ENCODE measurements at places on chromosomes 12 and 14.

GRCh38 chr14:51725061-51725460, 73.4 kb downstream of the FRMD6 start:
- DNase-seq = no peak

DNA sequence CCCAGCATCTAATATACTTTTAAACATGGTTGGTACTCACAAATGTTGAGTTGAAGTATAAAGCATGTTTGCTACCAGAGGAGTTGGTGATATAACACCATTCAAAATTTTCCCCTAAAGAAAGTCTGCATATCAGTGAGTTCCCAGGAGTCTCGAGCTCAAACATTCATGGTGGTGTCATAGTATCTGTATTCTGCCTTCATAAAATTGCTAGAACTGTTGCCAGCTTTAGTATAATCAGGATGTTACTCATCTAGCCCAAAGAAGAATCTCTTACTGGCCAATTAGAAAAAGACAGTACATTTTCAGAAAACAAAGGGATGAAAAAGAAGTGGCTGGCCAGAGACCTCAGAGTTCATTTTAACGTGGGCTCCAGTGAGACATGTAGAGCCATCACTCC, 374.7 kb downstream of the KCNH5 start:
- no peak for DNase-seq

GRCh38 chr14:69370061-69370460, 28.0 kb downstream of the ERH start:
- no peak for DNase-seq

GRCh38 chr14:96478119-96478518, 24.1 kb upstream of the PAPOLA start:
- no peak for DNase-seq

DNA sequence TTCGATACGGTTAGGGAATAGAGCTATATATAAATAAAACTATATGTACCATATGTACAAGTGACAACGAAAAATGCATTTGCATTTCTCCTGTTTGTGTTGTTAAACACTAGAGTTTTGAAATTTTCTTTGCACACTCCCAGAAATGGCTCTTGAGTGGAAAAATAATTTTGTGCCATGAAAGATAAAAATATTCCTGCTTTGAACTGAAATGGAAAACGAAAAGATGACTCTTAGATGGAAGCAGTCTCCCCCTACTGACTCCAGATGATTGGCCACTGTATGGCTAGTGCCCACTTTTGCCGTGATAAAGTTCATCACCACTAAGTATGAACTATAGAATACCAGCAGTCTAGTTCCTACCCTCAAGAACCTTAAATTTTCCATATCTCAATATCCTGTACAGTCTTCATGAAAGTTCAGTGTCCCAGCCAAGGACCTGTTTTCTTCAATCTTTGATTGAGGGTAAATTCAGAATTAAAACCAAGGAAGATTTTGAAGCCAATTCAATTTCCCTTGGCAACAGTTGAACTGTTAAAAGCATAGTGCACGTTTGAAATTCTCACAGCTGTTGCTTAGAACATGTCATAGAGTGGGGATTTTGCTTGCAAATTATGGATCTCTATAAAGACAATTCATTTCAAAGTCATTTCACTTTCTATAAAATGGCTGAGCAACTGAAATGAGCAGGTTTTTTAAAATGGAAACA, 1.6 kb upstream of the PPP2R5E start:
- peak; percentile 54 for DNase-seq

DNA sequence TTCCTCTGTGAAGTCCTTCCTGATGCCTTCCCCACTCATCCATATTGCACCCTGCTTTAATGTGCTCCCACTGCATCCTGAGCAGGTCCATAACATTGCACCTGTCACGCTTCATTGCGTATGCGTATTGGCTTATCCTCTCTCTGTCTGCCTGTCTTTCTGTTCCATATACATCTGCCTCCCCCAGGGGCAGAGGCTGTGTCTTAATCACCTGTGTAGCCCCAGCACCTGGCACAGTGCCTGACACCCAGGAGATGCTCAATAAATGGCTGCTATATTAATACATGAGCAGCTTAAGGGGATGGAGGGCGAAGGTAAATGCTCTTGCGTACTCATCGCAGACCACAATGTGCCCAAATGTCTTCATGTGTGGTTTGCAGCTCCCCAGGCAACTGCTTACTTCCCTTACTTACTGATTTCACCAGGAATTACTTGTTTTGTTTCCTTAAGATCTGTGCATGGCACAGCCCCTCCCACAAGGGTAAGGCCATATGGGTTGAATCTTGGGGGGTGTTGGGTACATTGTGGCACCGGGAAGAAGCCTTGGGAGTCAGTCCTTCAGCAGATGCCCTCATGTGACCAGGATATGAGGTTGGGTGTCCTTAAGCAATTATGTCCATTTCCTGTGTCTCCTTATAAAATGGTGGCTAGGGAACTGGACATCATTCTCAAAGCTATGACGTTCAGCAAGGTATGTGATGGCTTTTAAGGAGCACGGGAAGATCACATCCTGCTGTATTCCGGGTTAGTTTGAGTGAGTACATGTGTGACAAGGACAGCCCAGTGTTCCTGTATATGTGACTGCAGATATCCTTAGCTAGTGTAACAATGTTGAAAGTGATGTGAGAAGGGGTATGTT, 848 bp upstream of the CPNE6 start:
- DNase-seq = no peak

DNA sequence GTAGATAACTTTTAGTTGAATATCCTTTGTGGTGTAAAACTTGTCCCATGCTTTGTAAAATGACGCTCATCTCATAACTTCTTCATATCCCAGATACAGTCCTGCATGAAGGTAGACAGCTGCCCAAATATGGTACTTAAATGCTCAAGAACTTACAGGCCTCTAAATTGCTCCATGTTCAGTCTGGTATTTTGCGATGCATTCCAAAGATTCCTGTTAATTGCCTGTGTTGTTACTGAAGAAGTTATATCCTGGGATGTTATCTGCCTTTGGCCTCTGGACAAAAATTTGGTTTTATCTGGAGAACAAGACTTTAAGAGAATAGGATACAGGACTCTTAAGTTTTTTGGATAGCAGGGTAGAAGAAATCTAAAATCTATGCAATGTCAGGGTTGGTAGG, 473.0 kb downstream of the PCNX1 start:
- no peak for DNase-seq

GRCh38 chr12:80807640-80808288, 91.1 kb downstream of the MYF5 start:
- DNase-seq = no peak

DNA sequence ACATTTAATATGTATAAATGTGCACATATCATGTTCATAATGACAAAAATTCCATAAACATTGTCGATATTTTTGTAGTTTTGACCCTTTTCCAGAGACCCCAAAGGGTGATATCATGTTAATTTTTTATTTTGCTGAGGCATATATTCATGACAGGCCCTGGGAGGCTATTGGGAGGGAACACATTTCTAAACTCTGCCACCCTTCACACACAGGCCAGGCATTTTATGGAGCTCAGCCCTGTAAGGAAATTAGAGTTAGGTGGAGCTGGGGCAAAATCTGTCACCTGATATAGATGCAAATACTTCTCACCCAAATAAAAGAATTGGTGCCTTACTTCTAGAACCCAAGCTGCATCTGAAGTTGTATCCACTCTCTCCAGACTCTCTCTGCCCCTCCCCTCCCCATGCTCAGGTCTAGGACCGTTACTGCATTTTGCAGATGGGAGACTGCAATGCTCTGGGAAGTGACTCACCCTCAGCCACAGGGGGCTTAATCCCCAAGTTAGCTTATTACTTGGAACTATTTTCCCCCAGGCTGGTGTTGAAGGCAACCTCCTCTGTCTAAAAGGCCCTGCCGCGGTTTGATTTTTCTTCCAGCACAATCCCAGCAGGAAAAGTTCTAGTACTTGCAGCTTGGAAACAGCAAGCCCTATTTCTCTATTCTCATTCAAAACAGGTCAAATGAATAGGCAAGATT, 238.9 kb downstream of the EMP1 start:
- DNase-seq = no peak

- DNase-seq = no peak
Measured at GRCh38 chr12:120862664-120863063, 41.5 kb downstream of the SPPL3 start.

GRCh38 chr12:30180602-30181001, 396.9 kb upstream of the TMTC1 start:
- no peak for DNase-seq

GRCh38 chr14:26867171-26867757, 269.4 kb upstream of the NOVA1 start:
- DNase-seq = no peak

DNA sequence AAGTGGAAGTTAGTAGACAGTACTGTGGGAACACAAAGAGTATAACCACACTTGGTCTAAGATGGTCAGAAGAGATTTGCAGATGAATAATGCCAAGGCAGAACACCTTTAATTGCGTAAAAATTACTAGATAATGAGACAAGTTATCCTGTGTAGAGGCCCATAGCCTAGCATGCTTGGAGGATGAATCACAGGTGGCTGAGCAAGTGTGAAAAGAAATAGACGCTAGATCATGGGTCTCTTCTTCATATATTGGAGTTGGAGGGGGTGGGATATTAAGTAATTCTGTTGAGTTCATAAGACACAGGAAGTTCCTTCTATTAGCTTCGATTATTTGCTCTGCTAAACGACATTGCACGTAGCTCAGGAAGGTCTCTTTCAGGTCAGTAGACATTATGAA, 454.3 kb upstream of the LMO3 start:
- DNase-seq = no peak

GRCh38 chr12:108854451-108855283, 2.7 kb downstream of the SSH1 start:
- DNase-seq = peak; percentile 35

DNA sequence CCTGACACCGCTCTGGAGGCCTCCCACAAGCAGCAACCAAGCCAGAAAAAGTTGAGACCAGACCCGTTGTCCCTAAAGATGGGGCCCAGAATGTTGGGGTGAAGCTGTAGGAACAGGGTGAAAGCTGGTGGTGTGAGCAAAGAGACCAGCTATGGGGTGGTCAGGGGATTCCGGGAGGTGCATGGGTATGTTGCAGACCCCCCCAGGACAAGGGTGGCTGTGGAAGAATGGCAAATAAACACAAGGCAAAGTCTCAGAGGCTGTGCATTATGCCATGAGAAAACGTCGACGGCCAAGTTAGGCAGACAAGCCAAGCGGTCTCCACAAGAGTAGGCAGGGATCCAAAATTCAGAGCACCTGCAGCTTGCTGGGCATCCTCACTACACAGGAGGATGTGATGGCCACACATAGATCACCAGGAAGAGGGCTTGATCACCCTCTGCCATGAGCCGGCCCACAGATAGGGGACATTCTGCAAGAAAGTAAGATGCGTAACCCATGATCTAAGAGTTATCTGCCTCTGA, 58.8 kb upstream of the KCNA1 start:
- DNase-seq = no peak

DNA sequence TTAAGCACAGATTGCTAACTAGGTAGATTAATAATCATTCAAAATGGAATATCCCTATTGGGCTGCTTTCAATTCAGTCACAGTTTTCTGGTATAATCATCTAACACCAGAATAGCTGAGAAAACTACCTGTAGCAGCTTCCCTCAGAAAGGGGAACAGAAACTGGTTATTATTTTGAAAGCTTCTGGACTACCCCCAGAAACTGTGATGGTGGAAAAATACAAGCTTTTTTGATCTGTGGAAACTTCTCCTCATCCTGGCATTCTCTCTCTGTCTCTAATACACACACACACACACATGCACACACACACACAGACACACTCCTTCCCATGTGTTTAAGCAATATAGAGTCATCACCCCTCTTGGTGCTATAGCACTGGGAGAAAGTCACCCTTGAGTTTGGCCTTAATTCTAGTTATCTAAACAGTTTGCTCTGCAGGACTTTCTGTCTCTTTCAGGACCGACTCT, 251.5 kb upstream of the LMO3 start:
- DNase-seq = no peak

GRCh38 chr14:88426271-88426670, 40.8 kb downstream of the SPATA7 start:
- DNase-seq = no peak

Data from hematopoietic multipotent progenitor cell treated with erythropoietin and hydrocortisone succinate and interleukin-3 and kit ligand, for 8 days (in vitro differentiated cells).